Epithelial cell of proximal tubule (primary cell): ENCODE measurements at places on chromosomes 5 and 9. TPM values are rescaled to one million over a fixed set of nuclear protein-coding genes. Genes with fewer than 3 reads are reported as not detected.

NR6A1 gene
- 1.1 and 2.0 TPM in 2 replicates for total RNA-seq

DNA sequence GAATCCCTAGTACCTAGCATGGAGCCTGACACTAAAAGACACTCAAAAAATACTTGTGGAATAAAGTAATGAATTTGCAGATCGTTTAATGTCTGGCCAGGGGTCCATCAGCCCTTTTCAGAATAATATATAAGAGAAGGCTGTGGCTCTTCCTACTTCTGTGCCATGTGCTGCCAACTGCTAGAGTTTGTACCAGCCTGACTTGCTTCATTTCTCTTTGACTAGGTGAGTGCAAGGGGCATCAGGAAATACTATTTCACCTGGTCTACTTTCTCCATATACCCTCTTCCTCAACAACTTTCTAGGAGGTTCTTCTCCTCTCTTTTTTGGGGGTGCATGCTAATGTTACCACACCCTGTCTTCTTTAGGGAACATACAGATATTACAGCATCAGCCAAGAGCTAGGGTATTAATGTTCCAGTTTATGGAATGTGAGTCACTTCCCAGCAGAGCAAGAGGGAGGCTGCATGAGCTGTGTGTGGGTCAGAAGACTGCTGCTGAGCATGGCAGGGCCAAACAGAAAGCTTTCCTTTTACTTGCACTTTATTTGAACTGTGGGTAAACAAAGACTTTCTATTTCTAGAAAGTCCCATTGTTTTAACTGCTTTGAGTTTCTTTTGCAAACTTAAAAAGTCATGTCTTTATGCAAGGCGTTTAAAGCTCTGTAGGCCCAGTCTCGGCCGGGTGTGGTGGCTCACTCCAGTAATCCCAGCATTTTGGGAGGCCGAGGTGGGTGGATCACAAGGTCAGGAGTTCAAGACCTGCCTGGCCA is 158.9 kb downstream of the ADAMTSL1 start:
- DNase-seq = peak; percentile 31

- DNase-seq = no peak
Measured at GRCh38 chr5:14512574-14512973, 69.0 kb upstream of the OTULINL start.

GRCh38 chr9:11158676-11159075 is 545.9 kb upstream of the PTPRD start:
- DNase-seq = no peak

DNA sequence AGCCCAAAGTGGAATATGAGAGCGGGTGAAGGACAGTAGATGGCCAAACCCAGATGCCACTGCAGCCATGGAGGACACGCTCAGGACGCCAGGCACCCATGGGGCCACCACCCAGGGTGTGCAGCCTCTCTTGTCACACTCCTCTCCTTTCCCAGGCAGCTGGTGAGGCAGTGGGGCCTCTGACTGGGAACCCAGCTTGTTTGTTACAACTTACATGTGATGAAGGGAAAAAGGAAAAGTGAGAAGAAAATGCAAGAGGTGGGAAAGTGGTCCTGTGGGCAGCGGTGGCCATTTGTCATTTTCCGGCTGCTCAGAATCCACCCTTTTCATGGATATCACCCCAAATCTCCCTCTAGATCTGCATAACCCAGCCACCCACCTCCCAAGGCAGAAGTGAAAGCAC is 62.7 kb upstream of the UNC5A start:
- DNase-seq = no peak

GRCh38 chr9:70263421-70263820 is 4.6 kb downstream of the SMC5 start:
- DNase-seq = no peak
